Activated CD8-positive, alpha-beta memory T cell treated with anti-CD3 and anti-CD28 coated beads for 4 hours (primary cell): ENCODE measurements at places on chromosomes 7 and 10.

DNA sequence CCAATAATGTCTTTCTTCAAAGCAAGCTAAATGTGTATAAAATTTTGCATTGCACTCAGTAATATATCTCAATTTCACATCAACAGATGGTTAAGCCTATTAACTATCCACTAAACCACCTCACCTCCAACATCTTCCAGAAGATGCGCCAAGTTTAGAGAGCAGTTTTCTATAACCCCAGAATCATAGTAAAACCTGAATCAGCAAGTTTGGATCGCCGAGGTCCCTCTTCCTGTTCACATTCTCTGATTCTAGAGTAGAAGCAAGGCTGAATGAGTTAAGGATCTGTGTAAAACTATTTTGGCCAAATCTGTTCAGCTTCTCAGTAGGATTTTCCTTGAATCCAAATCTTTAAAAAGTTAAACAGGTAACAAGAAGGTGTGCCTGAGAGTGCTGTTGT is 1.4 kb upstream of the FAM204A start:
- no peak for DNase-seq

- DNase-seq: no peak
Observed at GRCh38 chr10:35908451-35908850, 266.4 kb upstream of the FZD8 start.

GRCh38 chr10:129594811-129595210 is 127.8 kb downstream of the MGMT start:
- no peak for DNase-seq

DNA sequence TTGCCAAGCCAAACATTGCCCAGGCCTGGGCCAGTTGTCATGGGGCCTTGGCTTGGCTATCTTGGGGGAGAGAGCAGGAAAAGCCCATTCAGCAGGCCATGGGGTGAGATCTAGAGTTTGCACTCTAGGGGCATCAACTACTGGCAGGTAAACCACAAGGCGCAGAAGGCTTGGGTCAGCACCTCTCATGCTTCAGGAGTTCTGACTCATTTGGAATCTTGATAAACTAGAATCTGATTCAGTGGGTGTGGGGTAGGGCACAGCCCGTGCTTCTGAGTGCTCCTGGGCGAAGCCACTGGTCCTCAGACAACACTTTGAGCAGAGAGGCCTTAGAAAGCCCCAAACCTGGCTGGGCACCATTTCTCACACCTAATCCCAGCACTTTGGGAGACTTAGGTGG is 81.1 kb downstream of the RGS10 start:
- DNase-seq: no peak

GRCh38 chr10:60212195-60212594 is 177.5 kb downstream of the ANK3 start:
- DNase-seq: no peak
